ENCODE measurements at places on chromosomes 3 and 15.

DNA sequence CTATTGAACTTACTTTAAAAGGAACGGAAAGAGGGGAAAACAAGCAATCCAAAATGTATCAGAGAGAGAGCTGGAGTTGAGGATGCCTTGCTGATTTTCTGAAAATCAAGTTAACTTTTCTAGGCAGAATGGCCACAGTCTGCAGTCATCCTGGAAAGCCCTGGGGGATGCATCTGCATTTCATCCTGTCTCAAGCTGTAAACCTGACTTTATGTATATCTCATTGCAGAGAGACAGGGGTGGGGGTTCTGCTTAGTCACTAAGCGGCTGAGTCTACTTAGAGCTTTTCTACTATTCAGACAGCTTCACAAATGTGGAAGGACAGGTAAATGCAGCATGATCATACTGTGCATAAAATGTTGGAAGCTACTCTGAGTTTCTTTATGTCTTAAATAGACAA lies 41.4 kb downstream of the MRPS25 start:
- DNase-seq = no peak

GRCh38 chr3:122975924-122976293 lies 51.7 kb downstream of the SEMA5B start:
- no peak for DNase-seq

GRCh38 chr15:39665629-39666250 lies 84.9 kb downstream of the THBS1 start:
- DNase-seq = no peak

GRCh38 chr3:175659670-175660350 lies 800.7 kb downstream of the NAALADL2 start:
- no peak for DNase-seq

DNA sequence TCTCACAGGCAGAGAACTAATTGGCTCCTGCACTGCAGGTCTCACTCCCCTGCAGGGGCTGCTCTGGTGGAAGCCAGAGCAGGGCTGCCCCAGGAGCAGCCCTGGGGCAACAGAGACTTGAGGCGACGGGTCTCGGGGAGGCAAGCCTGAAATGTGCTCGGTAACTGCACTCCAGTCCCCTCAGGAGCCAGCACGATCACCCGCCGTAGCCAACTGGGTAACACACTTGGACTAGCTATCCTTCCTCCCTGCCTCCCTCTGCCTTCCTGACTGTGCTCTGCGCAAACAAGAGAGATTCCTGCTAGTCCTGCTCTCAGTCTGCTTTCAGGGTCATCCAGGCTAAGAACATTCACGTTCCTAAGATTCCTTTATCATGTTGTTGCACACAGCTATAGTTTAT lies 140.7 kb upstream of the NSMCE3 start:
- DNase-seq = no peak

- DNase-seq = no peak
These were observed 76.8 kb downstream of the NPAP1 start for GRCh38 chr15:24752354-24752753.

- no peak for DNase-seq
These were observed 73.8 kb upstream of the HEG1 start for GRCh38 chr3:125129512-125129997.

DNA sequence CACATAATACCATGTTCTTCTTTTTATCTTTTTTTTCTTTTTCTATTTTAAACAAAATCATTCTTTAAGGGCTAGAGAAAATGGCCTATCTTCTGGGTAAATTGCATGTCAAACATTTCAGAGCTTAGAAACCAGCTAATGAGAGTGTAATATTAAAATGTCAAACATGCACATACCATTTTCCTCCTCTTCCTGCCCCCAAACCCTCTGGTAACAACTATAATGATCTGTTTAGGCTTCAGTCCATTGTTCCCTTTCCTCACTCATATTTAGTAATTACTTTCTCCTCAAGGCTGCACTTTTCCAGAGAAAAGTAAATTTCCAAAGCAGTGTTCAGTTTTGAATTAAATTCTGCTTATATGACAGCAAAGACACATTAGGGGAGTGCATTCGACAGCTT lies 224.3 kb upstream of the ROBO2 start:
- no peak for DNase-seq

GRCh38 chr3:155519078-155519477 lies 225.6 kb upstream of the STRIT1 start:
- DNase-seq = no peak

- DNase-seq = no peak
These were observed 272.8 kb upstream of the ARRDC4 start for GRCh38 chr15:97687654-97688053.

- no peak for DNase-seq
These were observed 4.6 kb upstream of the CPB1 start for GRCh38 chr3:148823026-148823425.

DNA sequence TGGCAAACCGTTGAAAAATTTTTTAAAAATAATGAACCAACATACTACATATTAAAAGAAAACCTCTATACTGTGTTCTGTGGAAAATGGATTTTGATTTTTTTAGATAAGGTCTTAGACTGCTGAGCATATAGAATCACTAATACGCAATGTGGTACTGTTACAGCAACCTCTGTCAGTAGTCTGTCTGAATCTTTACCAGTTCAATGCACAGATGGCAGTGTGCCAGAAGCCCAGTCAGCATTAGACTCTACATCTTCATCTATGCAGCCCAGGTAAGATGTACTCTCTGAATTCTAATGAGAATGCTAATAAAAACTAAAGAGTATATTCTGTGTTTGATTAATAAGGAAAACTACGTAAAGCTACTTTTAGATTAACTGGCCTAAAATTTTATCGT lies 31.3 kb upstream of the FAH start:
- no peak for DNase-seq

DNA sequence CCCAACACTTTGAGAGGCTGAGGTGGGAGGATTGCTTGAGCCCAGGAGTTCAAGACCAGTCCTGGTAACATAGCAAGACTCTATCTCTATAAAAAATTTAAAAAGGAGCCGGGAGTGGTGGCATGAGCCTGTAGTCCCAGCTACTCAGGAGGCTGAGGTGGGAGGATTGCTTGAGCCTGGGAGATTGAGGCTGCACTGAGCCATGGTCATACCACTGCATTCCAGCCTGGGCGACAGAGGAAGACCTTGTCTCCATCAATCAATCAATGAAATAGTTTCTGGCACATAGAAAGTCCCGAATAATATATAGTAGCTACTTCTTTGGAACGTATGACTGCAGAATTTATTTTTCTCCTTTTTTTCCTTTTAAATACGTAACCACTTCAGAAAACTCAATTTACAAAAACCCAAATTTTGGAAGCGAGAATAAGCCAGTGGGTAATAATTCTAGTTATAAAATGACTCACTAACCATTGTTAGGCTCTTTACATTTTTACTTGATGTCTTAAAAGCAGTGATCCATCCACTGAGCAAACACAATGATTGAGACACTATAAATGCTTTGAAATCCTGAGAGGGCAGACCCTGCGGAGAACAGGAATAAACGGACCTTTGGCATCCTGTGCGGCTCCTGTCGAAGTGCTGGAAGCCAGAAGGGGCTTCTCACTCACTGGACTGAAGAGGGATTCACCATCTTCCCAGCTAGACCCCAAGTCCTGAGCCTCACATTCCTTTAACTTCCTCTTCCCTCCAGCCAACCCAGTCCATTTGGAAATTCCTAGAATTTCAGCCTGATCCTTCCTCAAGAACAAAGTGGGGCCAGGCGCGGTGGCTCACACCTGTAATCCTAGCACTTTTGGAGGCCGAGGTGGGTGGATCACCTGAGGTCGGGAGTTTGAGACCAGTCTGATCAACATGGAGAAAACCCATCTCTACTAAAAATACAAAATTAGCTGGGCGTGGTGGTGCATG lies 68.4 kb upstream of the MFGE8 start:
- DNase-seq = no peak

Data from NT2/D1 (cell line).